ENCODE measurements at places on chromosomes 2 and 18.

DNA sequence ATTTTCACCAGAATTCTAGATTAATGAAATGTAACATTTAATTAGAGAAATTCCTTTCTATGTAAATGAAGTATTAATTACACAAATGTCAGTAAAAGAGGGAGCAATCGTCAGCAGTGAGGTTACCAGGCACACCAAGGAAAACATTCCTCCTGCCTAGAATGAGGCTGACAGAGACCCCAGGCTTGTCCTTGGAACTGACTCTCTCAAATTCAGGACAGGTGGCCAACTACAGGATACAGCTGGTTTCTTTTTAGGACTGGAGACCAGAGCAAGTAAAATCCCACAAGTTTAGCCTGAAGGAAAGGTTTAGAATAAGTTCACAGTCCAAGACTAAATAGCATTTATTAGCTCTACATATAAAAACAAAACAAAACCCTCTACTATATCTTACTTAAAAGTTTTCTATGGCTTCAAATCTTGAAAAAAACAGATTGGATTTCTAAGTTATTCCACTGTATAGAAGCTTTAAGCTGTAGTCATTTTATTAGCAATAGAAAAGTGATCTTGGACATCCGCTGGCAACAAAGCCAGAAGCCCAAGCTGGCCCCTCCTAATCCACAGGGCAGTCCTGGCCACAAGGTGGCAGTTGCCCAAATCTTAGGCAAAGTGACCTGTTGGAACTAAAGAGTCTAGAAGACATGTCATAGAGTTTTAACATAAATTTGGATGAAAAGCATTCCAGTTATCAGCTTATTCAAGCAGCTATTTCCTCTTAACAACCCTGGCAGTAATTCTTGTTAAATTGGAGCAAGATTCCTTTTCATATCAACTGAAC is 81.0 kb downstream of the SP3 start:
- DNase-seq = peak; percentile 32

- no peak for DNase-seq
These were observed 4.3 kb downstream of the BIN1 start for GRCh38 chr2:127102521-127103242.

- DNase-seq = no peak
These were observed 22.4 kb downstream of the TET3 start for GRCh38 chr2:74007121-74007520.

DNA sequence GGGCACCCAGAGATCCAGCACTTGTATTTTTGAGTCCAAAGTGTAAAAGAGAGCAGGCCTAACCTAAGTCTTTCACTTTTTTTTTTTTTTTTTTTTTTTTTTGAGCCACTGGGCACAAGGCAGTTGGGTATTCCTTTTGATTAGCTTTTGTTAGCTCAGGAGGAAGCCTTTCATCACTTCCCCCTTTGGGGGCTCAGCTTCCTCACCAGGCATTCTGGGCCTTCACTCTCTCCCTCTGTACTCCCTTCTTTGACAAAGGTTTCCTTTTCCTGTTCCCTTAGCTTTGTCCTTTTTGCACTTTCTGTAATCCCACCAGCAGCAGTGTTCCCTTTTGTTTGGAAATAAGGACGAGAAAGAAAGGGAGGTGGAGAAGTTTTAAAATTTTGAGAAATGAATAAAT is 88.2 kb downstream of the PKP4 start:
- no peak for DNase-seq

DNA sequence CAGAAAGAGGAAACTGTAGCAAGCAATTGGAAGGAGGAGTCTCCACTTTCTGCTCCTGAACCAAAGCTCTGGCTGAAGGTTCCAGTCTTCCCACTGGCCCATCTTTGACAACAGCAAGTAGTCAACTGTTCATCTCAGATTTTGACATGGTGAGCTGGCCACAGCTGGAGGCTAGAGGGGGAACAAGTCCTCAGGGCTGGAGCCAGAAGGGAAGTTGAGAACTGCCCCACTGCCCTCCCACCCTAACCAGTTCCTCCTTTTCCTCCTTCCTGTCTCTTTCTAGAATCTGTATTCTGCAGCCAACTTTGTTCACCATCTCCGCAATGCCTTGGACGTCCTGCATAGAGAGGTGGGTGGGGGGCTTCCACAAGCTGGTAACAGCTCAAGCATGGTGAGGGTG is 105.8 kb downstream of the PLB1 start:
- no peak for DNase-seq

DNA sequence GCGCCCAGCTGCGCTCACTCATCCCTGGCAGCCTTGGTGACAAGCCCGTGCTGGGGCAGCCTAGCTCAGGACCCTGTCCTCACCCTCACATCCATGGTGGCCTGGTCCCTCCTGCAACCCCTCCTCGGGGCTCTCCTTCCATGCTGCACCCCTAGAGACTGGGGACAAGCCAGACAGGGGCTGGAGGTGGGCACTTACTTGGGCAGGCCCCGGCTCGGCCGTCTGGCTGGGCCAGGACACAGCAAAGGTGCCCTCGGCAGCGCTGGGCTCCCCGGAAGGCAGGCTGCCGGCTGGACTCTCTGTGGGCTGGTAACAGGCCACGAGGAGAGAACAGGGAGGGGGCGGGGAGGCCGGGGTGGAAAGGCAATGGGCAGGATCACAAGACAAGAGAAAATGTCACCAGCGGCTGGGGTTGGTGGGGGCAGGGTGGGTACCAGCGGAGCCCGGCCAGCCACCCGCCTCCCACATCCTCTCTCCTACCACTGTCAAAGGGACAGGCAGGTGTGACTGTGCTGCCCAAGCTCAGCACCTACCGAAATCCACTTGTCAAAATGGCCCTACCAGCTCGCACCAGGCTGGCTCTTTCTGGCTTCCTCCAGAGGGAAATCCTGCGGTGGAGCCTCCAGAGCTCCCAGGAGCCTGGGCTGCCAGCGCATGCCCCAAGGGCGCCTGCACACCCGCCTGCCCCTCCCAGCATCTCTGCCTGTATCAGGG is 54.7 kb downstream of the BIN1 start:
- DNase-seq = no peak

- no peak for DNase-seq
These were observed 117.6 kb upstream of the PIEZO2 start for GRCh38 chr18:11266781-11267480.

- DNase-seq = no peak
These were observed 618.6 kb upstream of the TMEFF2 start for GRCh38 chr2:192813341-192813740.

DNA sequence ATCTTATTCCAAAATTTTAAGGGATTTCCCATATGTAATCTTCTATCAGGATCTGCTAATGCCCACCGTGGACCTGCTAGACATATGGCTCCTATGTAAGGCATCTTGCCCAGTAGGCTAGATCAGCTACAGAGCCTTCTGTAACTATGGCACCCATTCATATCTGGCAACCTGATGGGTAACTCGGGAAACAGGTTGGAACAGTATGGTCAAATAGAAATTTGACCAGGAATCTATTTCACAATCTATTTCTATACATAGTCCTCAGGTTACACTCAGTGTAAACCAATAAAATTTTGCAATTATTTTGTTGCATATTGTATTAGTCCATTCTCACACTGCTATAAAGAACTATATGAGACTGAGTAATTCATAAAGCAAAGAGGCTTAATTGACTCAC is 93.3 kb downstream of the ST6GAL2 start:
- DNase-seq = no peak

- DNase-seq = no peak
These were observed 19.7 kb downstream of the NGEF start for GRCh38 chr2:232993231-232993821.

DNA sequence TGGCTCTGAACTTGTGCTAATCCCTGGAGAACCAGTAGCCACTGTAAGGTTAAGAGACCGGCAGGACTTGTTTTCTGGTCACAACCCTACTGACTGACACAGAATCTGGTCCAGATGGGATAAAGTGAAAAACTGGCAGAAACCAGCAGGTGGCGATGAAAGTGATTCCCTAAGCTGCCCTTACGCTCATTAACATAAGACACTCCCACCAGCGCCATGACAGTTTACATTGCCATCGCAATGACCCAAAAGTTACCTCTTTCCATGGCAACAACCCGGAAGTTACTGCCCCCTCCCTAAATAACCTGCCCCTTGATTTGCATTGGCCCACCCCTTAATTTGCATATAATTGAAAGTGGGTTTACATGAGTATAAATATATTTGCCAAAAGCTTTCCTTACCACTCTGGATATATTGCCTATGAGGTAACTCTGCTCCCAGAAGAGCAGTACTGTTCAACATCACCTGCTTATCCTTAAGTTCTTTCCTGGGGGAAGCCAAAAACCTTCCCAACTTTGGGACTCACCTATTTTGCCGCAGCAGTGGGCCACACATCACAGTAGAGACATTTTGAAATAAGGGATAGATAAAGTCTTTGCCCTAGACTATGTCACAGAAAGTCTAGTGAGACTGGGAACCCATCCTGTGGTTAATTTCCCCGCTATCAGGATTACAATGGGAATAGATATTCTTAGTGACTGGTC is 35.8 kb upstream of the AFF3 start:
- DNase-seq = peak; percentile 40

GRCh38 chr18:21826641-21827302 is 86.2 kb downstream of the MIB1 start:
- DNase-seq = no peak

DNA sequence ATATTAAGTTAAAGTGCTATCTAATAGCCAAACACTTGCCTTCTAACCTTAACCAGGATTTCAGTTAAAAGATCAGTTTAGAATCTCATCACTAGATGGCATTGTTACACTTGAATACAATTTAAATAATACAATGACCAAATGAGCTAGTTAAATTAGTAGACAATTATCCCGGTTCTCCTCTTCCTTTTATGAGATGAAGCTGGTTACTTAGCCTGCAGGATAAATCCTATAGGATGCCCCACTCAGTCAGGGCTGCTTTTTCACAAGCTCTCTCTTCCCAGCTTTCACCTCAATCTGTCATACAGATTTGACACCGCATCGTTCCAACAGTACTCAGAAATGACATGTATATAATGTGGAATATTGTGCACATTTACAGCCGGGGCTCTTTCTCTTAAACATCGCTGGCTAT is 678.8 kb downstream of the KCNJ3 start:
- peak; percentile 51 for DNase-seq

DNA sequence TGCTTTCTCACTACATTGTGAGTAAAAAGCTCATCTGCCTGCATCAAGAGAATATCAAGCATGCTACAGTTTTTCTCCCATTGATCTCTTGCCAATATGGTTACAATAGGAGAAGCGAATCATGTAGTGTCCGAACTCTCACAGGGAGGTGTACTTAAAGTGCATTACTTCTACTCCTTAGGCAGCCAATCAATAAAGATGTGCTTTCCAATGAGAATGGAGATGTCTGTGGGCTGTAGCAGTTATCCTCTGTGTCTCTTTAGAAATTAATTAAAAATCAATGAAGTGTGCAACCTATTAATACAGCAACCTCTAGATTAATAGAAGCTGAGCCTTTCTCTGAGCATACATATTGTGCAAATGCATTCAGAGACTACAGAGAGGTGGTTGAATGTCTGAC is 883.7 kb downstream of the CPS1 start:
- no peak for DNase-seq

DNA sequence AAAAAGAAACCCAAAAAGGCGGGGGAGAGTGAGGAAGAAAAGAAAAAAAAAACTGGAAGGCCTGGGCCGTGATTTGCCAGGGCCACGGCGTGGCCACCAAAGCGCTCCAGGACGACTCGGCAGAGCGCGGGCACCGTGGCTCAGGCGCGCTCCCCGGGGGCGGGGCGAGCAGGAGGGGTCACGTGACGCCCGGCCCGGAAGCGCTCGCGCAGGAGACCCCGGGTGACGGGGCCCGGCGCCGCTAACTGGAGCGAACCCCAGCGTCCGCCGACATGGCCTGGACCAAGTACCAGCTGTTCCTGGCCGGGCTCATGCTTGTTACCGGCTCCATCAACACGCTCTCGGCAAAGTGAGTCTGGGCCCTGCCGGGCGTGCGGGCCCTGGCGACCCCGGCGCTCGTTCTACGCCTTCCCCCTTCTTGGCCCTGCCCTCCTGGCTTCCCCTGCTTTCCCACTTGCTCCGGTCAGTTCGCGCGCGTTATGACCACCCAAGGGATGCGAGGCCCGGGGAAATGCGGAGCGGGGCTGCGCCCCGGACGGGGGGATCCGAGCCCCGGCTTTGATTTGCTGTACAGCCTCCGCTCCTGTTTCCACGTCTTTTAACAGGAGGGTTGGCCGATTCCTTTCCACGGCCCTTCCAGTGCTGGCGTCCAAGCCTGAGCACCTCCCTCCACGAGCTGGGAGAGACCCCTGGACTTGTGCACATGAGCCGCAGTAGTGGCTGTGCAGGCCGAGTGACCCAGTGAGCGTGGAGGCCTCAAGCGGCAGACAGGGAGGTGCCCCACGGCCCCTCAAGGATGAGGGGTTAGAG is at the start of gene SLC35F6:
Gene SLC35F6, plus strand, starts transcription at position 207 of the 810 bp plus-strand sequence. Its CDS starts 66 bp downstream, at position 273.
- no peak for DNase-seq

DNA sequence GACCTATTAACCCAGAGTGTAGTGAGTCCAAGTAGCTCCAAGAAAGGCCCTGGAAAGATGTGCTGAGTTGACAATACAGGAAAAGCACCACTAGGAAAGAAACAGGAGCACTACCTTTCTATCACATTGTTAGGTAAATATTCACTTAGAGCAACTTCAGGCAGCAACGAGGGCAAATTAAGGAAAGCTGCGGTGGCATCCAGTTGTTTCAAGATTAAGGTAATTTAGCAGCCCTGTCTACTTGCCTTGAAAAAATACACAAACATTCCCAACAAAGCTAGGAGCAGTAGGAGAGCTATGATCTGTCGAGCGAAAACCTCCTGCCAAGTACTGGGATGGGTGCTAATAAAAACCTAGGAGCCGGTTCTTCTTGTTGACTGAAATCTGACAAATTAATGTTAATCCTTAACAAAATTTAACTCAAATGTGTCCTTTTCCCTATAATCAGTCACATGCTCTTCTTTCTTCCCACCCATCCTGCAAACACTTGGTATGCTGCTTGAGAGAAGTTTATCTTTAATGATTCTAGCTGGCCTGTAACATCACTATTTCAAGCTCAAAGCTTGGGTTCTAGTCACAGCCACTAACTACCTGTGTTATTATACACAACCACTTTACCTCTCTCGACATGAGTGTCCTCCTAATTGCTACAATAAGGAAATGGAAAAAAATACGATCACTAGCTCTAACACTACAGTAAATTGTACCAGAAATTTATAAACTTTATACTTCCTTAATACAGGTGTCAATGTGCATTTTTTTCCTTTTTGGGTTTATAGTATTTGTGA is 2.0 kb downstream of the ACAA2 start:
- DNase-seq = no peak

DNA sequence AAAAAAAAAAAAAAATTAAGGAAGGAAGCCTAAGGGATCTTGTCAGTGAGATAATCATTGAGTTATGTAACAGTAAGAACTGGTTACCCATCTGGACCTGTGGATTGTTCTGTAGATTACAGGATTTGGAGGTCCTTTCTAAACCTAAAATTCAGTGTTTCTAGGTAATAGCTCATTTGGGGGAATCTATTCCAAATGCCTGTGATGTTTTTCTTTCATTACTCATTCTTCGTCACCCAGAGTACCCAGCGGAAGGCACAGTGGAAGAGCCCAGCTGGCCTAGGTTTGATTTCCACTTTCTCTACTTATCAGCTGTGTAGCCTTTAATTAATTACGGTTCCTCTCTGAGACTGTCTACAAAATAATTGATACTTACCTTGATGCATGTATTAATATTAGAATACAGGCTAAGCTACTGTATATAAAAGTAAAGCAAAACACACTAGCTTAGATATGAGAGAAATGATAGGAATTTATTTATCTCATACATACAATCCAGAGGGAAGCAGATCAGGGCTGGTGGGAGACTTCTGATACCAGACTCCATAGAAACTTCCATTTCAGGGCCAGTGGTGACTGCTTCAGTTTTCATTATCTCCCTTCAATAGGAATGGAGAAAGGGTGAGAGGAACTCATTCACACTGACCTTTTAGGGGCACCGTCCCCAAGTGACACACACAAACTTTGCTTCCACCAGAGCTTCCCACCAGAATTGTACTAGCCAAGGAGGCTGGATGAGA is 115.8 kb upstream of the NOSTRIN start:
- no peak for DNase-seq

- DNase-seq = no peak
These were observed 3.9 kb downstream of the TAF1B start for GRCh38 chr2:9847140-9847539.

Data from renal cortical epithelial cell (primary cell).